ENCODE measurements at places on chromosomes 1 and 21.

- no peak for DNase-seq
These were observed 98.5 kb downstream of the ATF6 start for GRCh38 chr1:161864577-161864976.

DNA sequence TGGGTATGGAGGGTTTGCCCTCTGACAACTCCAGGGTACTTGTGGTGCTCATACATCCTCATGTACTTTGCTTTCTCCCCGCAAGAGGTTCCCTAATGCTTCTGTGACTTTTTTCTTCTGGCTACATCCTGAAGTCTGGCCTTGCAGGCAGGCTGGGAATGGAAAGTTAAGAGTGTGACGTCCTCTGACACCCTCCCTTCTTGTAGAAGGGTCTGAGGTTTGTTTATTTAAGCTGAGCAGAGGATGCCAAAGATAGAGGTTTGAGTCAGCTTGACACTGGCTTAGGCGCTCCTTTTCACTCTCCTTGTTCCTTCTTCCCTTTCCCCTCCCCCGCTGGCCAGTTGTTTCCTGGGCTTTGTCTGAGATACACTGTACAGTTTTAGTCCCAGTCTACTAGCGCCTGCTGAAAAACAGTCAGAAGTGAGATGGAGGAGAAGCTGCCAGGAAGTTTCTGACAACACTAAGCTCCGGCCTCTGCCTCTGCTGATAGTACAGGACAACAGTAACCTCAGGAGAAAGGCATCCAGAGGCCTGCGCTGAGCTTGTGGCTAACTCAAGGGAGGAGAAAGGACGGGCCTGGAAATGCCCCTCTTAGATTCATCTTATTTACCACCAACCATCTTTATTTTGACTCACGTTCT lies at the start of gene MACF1:
Gene MACF1, plus strand, starts transcription at position 255 of the 641 bp plus-strand sequence. Its CDS starts 328 bp downstream, at position 583.
- DNase-seq = peak; percentile 30

DNA sequence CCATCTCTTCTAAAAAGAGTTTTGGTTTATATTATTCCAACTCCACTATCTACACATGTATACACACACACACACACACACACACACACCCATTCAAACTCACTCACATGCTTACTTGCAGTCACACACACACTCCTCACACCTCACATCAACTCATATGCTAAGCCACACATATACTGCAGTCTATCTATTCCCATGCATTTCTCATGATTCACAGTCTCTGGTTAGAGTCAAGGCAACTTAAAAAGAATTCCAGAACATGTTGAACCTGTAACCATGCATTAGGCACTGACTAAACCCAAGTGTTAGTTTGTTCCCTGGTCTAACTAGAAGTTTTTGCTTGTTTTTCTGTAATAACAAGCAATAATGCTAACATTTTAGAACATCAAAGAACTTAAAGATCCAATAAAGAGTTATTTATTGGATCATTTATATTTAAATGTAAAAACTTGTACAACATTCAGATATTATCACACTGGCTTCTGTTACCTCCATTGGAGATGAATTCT lies 931.1 kb downstream of the PLA2G4A start:
- no peak for DNase-seq

DNA sequence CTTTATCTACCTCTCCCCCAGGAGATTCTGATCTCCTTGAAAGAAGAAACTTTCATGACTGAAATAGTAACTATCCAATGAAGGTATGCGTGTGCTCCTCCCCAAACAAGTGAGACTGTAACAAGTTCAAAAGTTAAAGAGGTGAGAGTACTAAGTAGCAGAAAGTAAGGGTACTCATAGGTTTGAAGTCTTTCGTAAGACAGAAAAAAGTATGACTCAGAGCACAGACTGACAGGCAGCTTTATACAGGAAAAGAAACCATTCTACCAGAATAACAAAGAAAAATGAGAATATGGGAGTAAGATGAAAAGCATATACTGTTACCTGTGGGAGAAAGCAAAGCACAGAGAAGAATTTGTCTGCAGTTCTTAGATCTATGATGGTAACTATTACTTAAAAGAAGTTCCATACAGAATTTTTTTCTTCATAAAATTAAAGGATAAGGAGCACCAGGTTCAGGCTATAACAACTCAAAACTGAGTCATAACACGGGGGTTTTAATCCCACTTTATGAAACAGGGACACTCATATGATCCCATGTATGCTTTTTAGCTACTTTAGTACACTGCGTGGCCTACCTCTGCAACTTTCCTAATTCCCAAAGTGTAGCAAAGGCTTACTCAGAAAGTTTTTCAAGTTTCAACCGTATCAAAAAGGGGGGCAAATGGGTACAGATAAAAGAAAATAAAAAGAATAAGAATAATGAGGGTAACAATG lies 52.0 kb downstream of the FOXJ3 start:
- no peak for DNase-seq

DNA sequence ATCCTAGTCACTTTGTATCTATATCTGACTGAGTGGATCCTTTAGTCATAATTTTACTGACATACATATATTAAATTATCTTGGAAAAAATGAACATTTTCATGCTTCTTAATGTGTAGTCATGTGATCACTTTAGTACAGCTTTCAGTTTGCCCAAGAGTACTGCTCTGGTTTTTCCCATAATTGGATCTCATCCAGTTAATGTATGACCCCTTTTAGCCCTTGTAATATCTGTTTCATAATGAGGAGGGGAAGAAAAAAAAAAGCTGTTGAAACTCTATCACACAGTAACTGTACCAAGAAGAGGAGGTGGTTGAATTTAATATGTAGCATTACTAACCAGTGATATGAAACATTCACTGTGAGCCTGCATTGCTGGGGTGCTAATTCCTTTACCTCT lies 328.7 kb downstream of the PTPRC start:
- no peak for DNase-seq

GRCh38 chr1:176157995-176158394 lies 49.1 kb downstream of the COP1 start:
- no peak for DNase-seq

DNA sequence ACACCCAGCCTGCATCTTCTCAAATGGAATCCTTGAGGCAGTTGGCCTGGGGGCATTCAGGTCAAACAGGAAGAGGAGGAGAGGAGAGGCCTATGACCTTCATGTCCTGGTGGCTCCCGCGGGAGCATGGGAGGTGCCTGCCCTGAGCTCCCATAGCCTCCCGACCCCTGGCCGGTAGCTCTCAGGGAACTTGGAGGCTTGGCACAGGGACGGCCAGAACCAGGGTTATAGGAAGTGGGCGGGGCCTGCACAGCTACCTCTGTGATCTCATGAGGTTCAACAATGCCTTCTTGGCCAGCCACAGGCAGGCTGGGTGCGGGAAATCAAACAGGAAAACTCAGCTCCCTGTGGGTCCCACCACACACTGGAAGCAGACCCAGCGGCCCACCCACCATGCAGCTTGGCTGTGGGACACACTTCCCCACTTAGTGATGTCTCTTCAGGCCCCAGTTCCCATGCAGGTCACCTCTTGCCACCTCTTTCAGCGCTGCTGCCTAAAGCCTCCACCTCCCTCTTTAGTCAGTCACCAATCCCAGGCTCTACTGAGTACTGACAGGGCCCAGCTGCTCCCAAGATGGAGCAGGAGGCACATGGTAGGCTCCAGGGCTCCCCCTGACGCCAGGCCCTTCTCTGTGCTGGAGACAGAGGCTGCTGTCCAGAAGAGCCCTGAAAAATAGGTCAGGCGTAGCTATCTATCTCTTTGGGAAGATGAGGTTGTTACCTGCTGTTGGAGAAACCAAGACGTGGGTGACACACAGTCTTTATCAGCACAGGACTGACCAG lies at the start of gene SLFNL1:
Gene SLFNL1, minus strand, starts transcription at position 200 of the 783 bp plus-strand sequence. CDS start 1,065 bp downstream, outside the sequence.
- no peak for DNase-seq

DNA sequence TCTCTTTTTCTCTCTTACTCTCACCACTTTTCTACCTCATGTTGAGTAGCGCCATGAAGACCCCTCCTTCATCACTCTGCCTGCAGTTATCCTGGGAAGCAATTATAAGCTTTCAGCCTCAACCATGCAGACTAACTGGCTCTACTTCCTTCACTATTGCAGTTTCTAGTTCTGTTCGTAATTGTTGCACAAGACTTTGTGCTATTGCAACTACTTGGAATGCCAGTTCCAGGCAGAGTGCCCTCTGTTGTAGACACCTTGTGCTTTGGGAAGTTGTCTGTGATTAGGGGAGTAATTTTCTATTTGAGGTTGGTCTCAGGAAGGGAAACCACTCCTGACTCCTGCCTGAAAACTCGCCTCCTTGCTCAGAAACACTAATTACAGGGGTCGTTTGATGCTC lies 19.4 kb downstream of the PGM1 start:
- no peak for DNase-seq

GRCh38 chr21:19048098-19048672 lies 644.6 kb upstream of the TMPRSS15 start:
- DNase-seq = no peak

DNA sequence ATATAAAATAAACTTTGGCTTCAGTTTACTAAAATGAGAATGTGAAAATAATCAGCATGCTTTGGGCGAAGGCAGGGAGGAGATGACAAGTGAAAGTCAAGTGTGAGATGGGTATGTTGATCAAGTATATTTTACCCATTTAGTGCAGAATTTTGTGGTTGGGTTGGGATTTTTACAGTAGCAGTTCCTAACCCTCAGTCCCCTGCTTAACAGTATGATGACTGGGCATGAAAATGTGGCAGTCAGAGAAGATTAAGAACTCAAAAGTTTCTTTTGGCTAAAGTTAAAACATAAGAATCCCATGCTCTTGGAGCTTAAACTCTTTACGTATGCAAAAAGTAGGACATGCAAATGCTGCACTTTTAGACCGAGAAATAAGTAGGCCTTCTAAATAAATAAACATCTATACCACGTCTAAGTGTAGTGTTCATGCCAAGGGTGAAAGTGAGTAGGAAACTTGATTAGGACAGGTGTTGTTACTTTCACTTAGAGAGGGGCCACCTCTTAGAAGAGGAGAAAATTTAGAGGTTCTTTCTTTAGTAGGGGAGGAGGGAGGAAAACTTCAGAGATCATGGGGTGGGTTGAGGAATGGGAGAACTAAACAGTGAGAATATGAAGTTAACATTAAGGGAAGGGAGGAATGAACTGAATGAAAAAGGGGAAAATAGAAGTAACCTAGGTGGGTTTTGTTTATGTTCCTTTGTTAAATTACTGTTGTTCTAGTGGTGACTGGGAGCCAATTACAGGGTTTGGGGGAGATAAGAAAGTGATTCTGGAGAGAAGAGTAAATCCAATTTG lies 127.8 kb downstream of the OSBPL9 start:
- no peak for DNase-seq

DNA sequence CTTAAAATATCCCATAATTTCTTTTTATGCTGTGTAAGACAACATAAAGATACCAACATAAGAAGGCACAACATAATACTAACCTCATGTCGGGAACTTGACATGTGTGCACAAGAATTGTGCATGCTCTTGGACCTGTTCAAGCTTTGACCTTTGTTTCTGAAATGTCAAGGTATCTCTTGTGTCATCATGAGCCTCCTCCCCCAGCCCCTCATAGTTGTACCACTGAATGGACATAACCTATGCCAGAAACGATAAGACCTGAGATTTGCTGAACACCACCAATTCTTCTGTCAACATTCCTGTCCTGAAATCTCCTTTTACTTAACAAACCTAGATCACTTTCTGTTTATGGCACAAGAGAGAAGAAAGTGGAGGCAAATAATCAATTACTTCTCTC lies 29.4 kb upstream of the PROX1 start:
- no peak for DNase-seq

GRCh38 chr21:39575775-39576174 lies 37.0 kb upstream of the B3GALT5 start:
- DNase-seq = no peak

DNA sequence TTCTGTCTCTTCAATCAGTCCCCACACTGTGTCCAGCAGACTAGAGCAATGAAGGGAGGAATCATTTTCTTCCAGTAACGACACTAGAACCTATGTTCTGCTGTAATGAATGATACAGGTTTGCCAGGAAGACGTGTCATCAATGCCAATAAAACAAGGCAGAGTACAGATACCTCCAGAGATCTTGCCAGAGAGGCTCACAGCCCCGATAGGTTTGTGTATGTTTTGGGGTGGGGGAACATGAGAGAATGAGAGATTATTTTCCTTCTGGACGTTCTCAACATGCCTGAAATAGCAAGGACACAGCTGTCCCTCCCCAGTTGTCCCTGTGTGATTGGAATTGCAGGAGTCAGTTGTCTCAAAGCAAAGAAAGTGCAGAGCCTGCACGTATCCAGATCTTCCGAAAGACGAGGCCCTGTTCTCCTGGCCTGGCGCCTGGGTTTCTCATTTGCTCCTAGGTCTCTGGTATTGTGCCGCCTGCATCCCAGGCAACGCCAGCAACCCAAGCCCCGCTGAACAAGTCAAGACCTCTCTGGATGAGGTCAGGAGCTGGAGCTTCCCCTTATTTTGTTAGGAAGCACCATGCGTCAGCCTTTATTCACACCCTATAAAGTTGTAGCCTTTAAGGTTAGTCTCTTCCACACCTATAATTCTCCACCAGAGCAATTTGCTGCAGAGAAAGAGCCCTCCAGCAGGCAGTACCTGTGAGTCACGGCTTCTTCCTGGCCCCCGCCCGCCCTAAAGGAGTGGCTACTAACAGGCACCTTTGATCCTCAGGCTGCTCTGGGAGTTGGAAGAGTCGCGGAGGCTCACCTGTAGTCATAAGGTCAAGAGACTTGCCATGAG lies 130.5 kb downstream of the TOMM20 start:
- no peak for DNase-seq

DNA sequence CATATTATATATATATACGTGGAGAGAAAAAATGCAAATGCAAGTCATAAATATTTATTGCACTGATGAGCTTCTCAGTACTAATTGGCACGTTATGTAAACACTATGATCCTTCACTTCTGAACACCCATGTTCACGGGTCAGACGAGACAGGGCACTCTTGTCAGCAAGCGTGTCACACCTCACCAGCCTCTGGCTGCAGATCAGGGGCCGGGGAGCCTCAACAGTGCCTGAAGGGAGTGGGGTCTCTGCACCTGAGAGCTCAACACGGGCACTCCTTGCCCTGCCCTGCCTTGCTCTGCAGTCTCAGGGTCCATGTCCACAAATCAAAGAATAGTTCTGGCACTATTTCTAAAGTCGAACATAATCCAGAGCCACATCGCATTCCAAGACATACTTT lies 409 bp upstream of the HIVEP3 start:
- DNase-seq = no peak

- no peak for DNase-seq
These were observed 195.1 kb upstream of the FMN2 start for GRCh38 chr1:239896569-239896968.

DNA sequence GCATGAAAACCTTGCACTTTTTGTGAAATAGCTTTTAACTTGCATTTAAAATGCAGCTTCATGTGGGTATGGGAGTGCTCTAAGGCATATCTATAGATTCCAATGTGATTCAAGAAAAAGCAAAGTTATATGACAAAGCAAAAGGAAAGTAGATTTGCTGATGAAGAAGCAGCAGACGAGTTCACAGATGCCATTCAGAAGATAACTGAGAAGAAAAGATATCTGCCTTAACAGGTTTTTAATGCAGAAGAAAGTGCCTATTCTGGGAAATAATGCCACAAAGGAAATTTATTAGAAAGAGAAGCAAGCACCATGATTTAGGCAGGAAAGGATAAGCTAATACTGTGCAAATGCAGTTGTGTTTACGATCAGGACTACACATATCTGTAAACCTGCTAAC lies 68.1 kb downstream of the PHTF1 start:
- no peak for DNase-seq

Data from neural crest cell (in vitro differentiated cells).